Stromal cell of bone marrow (primary cell): ENCODE measurements at places on chromosomes 7 and 10.
A peak's percentile ranks its signal among the peaks of the same experiment; 100 is the strongest.

DNA sequence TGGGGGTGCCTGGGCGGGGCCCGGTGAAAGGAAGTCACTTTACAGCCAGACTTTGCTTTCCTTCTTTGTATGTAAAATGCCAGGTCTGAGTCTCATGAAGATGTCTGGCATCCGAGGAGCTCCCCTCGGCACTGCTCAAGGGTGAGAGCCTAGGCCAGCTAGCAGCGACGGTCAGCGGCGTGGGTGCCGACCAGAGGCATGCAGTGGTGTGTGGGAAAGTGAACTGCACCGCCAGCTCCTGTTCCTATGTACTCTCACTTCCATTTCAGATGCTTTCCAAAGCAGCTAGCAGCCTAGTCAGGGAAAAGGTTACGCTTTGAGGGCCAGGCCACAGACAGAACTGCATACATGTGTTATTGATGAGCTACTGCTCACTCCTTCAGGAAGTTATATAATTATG, 172.8 kb downstream of the ZMYND11 start:
- DNase-seq = no peak

DNA sequence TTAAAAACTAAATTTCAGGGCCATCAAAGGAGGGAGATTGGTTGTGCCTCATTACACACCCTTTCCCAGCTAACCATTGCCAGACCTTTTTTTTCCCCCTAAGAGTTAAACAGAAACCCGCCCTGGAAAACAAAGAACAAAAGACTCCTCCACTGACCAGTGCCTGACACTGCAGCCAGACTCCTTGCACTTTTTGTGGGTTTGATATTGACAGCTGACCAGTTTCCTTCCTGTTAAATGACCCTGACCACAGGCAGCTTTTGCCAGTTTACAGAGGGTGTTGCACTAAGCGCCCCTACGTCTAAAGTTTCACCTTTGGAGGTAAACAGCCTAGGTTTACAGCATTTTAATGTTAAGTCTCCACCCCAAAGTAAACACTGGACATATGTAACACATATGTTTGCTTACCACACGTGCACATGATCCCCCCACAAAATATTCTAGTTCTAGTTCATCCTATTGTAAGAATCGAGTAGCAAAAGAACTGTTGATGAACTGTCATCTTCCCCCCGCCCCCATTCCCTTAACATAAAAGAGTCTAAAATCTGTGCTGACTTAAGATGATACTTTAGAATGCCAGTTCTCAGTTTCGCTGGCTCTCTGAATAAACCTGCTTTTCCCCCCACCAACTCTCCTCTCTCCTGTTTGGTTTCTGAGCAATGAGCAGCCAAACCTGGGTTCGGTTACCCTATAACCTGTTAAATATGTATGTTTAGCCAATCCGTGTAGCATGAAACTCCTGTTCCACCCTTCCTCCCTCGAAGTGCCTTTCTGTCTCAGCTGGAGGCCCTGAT, 38.0 kb downstream of the FOXI2 start:
- DNase-seq = no peak

DNA sequence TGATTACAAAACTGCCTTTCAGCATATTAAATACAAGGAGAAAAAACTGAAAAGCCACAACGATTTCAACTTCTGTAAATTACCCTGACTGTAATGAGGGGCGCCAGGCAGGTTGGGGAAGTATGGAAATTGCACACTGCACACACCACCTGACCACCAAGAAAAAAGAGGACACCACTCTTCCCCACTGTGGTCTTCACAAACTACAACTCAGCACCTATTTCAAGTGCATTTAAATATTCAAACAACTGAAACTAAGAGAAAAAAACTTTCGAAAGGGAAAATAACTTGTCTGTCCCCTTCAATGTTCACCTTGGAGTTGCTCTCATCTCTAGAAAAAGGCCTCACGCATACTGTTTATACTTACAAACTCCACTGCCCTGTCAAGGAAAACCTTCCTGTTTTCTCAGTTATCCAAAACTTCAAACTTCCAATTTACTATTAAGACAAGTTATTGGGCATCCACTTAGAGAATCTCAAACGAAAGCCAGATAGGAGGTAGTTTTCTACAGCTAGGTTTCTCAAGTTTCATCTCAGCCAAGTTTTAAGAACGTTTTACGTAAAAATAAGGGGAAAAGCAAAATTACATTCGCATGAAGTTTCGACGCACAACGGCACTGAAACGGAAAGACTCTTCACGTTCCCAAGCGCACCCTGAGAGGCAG, 1.4 kb downstream of the LARP4B start:
- no peak for DNase-seq

DNA sequence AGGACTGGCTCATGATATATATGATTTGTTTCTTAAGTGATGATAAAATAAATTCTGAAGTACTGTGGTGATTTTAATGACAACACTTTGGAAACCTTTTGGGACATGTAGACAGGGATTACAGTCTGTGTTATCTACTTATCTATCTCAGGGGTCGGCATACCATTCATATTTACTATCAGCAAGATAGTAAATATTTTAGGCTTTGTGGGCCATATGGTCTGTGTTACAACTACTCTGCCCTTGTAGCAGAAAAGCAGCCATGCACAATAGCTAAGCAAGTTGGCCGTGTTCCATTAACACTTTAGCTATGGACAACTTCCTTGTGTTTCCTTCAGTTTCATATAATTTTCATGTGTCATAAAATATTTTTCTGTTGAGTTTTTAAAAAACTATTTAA, 97.8 kb upstream of the PRPS1L1 start:
- no peak for DNase-seq

- DNase-seq = peak; percentile 61
Observed at GRCh38 chr7:105678811-105679495, 97.7 kb upstream of the EFCAB10 start.

DNA sequence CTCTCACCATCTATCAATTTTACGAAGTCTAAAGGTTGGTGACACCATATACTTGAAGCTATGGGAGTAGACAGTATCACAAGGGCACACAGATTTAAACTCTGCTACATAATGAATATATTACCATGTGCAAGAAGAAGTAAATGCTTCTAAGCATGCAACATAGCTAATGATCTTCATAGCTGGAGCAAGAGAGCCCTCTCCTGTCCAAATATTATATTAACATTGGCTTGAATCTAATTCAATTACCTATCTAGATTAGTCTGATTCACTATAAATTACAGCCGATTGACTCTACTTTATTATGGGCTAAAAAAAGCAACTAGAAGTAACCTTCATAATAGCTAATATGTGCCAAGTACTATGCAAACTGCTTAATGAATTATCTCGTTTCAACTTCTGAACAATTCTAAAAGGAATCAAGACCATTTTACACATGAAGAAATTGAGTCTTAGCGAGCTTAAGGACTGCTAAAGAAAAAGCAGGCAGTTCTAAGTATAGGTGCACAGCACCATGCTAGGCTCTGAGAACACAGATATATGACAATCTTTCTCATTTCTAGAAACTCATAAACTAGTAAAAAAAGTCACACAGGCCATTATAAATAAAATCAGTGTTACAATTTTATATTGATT, 21.9 kb downstream of the FRA10AC1 start:
- DNase-seq = peak; percentile 24

DNA sequence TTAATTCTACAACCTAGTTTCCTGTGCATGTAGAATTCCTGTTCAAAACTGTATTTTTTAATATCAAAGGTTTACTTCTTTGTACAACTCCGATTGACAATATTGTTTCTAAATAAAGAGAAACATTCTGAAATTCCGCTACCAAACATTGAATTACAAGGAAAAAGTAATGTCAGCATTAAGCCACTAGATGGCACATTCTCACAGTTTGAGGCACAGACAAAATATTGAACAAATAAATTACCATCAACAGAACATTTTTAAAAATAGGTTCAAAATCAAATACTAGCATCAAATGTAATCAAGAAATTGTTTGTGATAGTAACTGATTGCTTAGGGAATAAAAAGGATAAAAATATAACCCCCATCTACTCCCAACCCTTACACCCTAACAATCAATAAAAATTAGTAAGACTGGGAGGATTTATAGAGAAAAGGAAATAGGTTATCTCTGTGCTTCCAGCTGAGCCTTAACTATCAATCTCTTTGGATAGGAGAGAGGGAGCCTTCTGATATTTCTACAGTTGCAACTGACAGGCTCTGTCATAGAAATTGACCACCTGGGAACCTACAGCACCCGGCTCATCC, 86.6 kb upstream of the C7orf33 start:
- peak; percentile 13 for DNase-seq

- DNase-seq = no peak
Observed at GRCh38 chr10:131187274-131187673, 124.2 kb downstream of the TCERG1L start.

GRCh38 chr10:122018491-122018890, 29.5 kb downstream of the TACC2 start:
- no peak for DNase-seq

GRCh38 chr7:50307368-50308032, 3.0 kb downstream of the IKZF1 start:
- DNase-seq = no peak

- no peak for DNase-seq
Observed at GRCh38 chr10:44424298-44424697, 39.4 kb upstream of the CXCL12 start.

DNA sequence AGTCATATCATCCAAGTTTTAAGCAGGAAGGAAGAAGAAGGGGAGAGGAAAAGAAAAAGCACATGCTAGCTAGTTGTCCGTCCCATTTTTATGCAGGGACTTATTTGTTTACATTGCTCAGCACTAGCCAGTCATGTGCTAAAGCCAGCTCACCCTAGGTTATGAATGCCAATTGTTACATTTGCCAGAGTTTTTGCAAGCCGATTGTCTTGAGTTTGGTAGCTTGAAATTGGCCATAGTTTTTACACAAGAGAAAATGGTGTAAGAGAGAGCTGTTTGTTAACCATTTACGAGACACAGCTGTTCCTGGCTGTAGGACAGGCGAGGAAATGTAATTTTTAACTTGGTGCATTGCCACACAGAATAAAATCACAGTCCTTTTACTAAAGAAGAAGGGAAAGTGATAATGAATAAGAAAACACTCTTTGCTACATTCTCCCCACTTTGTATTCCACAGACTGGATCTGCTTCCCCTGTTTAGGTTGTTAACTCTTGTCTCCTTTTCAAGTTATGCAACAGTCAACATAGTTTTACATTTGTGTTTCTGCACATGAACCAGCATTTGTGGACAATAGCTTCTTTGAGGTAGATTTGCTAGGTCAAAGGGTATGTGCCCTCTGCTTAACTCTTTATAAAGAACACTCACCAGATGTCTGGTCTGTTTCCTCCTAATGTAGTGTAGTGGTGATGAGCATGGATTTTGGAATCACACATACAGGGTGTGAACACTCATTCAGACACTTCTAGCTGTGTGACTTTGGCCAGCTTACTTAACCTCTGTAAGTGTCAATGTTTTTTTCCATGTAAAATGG, 357.2 kb downstream of the LRMDA start:
- peak; percentile 79 for DNase-seq

DNA sequence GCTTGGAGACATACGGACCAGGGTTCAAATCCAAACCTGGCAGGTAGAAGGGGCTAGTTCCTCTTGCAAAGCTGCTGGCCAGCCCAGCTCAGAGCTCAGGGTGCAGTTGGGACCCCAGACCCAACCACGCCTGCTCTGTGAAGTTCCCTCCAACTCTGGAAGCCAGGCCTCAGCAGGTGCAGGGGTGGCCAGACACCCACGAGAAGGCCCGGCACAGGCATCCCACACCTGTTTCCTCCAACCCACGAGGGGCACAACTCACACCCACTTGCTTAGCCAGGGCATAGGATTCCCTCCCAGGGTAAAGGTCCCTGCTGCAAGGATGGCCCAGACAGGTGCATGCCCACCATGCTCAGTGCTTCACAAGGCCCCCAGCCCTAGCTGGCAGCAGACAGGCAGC, 262.4 kb downstream of the GRID1 start:
- no peak for DNase-seq

- no peak for DNase-seq
Observed at GRCh38 chr7:147586526-147586925, 1004.0 kb upstream of the C7orf33 start.

GRCh38 chr10:133401500-133401899, 7.5 kb downstream of the MTG1 start:
- DNase-seq = no peak

DNA sequence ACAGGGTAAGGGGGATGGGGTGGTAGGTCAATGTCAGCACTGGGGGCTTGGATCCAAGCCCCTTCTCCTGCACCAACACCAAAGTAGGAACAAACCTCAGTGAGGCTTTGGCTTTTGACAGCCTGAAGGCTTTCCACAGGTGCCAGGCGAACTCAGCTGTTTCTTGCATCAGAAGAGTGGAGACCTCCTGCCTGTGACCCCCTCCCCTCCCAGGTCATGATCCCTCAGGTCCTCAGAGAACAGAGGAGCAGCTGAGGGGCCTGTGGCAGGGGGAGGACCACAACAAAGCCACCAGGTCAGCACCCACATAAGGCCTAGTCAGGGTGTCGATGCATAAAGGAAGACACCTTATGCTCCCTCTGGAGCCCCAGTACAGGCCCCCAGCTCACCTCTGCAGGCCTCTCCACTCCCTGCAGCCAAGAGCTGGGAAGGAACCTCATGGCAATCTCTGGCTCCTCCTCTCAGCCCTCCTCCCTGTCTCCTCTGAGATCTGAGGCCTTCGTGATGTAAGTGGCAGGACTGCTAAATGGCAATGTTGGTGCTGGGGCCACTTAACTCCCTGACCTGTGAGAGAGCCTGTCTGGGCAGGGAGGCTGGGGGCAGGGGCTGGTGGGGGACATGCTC, 19.1 kb upstream of the PRRT4 start:
- no peak for DNase-seq

GRCh38 chr7:22351329-22351692, 5.6 kb downstream of the RAPGEF5 start:
- no peak for DNase-seq

DNA sequence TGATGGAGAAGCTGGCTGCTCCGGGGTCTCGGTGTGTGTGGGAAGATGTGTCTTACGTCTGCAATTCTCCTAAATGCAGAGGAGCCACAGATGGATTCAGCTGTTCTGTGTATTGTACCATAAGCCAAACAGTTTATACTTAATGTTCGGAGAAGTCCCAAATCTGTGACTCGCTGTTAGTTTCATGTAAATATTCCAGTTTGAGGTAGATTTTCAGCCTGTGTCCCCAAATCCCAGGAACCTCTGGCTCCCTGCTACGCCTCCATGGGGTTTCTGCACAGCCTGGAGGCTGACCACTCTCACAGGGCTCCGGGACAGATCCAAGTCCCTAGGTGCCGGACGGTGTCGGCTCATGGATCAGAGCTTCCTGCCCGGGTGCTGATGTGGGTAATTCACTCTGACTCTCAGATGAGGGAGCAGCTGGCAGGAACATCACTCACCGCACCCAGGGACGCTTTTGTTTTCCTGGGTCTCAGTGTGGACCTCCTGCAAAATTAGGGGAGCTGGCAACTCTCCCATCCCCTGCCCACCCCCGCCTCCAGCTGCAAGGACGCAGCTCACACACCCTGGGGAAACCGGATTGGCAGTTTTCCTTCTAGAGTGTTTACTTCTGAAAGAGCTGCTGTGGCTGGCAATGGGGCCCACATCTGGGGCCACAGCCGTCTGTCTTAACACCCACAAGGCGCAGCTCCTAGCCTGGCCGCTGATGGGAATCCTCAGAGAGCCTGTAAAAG, 421.1 kb upstream of the FOXK1 start:
- DNase-seq = no peak

- DNase-seq = no peak
Observed at GRCh38 chr10:31075434-31075833, 43.8 kb upstream of the ZNF438 start.

GRCh38 chr7:32516551-32517100, 21.3 kb downstream of the AVL9 start:
- DNase-seq = peak; percentile 20
